ENCODE measurements at places on chromosomes 2 and 18.

DNA sequence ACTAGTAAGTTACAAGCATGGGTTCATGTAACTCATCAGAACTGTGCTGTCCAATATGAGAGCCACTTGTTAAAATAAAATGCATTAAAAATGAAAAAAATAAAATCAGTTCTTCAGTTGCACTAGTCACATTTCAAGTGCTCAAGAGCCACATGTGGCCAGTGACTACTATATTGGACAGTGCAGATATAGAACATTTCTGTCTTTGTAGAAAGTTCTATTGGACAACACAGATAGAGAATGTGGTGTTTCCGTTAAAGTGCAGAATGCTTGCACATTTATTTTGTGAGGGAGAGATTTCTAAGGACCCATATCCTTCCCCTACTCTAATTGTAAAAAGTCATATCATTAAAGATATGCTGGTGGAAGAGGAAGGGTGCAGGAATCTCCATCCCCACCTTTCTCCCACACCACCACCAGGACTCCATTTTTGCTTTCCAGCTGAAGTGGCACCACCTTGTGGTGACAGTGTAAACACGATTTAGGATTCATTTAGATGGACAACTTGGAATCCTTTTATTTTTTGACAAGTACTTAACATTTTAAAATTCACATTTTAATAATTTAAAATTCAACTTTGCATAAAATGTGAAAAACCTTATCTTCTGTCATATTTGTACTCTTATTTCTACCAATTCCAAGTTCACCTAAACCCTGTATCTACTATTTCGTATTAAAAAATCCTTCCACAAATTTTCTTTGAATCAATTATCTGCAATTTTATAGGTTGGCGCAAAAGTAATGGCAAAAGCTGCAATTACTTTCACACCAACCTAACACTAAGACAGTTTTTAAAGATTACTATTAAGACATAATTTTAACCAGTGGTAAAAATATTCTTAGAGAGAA is 9.4 kb upstream of the CD302 start:
- peak; percentile 40 for DNase-seq

DNA sequence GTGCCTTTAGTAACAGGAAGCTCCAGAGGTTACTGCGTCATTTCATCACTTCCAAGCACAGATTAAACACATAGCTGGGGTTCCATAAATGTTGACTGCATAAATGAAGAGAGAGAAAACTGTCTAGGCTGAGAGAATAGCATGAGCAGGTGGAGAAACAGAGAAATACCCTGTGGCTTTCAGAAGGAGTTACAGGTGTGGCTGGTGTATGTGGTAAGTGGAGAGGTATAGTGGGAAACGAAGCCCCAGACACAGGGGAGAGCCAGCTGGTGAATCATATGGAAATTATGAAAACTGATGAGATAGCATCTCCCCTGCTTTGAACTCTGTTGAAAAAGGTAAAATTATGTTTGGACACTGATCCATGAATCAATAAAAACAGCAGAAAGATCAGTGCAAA is 807.4 kb upstream of the POU3F3 start:
- DNase-seq = no peak

- no peak for DNase-seq
Observed at GRCh38 chr18:13376298-13376840, 157.8 kb downstream of the LDLRAD4 start.

DNA sequence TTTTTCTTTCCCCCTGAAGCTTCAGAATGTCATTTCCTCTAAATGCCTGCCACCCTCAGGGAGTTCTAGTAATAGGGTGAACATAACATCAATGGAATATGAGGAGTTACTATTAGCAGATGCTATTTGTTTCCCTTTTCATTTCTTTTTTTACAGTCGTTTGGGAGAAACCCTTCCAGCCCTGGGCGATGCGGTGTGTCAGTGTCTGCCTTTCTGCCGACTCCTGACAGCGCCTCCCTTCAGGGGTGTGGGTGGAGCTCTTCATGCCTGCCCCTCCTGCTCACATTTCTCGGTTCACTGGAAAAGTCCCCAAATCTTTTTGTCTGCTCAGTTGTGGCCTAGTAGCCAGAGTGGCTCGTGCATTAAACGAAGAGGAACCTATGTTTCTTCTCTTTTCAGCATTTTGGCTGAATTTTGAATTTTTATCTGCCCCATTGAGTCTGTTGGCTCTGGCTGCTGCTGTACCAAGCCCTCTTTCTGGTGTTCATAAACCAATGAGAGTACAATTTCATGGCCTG is 72.3 kb downstream of the FMNL2 start:
- DNase-seq = peak; percentile 49

- no peak for DNase-seq
Observed at GRCh38 chr18:73087282-73087977, 219.6 kb upstream of the NETO1 start.

GRCh38 chr2:238652053-238652770 is 195.7 kb upstream of the TWIST2 start:
- no peak for DNase-seq

DNA sequence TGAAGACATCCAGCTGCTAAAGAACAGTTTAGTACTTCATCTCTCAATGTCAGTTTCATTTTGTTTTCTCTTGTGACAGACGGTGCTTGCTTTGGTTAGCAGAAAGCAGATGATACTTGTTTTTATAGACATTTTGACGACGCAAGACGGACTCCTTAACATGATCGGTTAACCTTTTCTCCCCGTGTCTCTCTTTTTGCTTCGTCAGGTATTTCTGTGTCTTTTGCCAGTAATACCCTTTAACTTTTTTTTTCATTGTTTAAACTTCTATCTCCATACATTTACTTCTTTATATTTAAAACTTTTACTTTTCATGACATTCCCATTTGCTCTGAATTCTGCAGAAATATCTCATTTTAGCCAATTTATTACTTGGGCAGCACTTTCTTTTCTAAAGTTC is 57.9 kb downstream of the THSD7B start:
- DNase-seq = no peak

DNA sequence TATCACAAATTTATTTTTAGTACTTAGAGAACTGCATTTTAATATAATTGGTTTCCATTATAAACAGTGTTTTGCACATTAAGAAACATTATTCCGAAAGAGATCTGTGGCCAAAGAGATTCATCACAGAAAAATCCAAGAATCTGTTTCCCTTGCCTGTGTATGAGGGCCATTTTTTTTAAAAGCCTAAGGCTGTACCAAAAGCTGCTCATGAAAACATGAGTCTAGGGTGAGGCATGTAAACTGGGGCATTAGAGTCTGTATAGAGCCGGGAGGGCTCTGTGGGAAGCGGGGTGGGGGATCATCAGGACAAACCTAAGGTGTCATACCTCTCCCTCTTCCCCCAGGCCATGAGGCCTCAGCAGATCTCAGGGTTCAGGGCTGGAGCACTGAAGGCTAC is 223.8 kb downstream of the FBXO15 start:
- no peak for DNase-seq

GRCh38 chr18:76458522-76459311 is 36.3 kb downstream of the ZNF516 start:
- DNase-seq = no peak

DNA sequence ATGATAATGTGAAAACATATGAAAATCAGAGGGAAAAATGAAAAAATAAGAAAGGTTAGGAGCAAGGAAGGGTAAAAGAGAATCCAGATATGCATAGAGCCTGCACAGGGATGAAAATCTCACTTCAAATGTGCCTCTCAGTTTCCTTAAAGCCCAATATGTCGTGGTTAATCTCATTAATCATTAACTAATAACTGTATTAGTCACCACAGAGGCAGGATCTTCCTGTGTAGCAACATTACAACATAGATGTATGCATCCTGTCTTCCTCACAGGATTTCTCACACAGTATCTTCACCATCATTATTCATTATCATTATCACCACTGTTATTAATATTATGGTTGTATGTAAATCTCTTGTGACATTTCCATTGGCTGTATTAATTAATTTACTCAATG is 361.2 kb upstream of the SOX11 start:
- no peak for DNase-seq

DNA sequence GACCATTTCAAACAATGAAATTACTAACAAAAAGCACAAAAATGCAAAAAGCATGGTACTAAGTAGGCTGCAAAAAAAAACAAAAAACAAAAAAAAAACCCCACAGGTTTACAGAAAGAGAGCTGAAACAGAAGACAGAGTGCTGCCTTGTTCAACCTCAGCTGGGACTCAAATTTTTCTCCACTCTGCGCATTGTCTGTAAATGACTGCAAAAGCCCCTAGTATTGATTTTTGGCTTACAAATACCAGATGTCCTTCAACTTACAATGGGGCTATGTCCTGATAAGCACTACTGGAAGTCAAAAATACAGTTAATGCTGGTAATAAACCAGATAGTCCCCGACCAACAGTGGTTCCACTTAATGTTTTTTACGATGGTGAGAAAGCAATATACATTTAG is 42.2 kb downstream of the UBE2E3 start:
- no peak for DNase-seq

DNA sequence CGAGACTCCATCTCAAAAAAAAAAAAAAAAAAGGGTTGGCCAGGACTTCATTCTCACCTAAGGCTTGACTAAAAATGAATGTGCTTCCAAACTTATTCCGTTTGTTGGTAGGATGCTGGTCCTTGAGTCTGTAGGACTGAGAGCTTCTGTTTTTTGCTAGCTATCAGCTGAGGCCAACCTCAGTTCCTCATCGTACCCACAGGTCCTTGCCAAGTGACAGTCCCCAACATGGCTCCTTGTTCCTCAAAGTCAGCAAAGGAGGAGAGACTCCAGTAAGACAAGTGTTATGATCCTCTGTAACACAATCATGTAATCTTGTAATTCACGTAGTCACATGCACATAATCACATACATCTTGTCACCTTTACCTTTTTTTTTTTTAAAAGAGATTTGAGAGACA is 37.0 kb downstream of the HAUS1 start:
- no peak for DNase-seq

DNA sequence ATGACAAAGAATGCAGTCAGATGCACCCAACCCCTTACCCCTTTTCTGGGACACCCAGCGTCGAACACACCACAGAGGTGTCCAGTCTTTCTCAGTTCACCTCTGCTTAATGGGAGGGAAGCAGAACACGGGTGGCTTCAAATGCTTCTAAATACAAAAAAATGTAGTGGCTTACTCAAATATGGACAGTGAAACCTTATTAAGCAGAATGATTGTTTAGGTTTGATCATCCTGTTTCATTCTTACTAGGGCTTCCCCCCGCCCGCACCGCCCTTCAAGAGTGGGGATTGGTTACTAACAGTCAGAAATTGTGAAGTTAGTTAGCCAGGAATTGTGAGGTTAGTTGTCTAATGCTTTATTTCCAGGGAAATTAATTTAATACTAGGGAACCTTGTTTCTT is 21.6 kb downstream of the ATG16L1 start:
- no peak for DNase-seq

- DNase-seq = no peak
Observed at GRCh38 chr2:84177733-84178132, 281.3 kb downstream of the SUCLG1 start.

GRCh38 chr2:222938327-222938726 is 77.5 kb downstream of the ACSL3 start:
- no peak for DNase-seq

- peak; percentile 39 for DNase-seq
Observed at GRCh38 chr2:177165061-177165583, 47.5 kb upstream of the HNRNPA3 start.

GRCh38 chr2:104845552-104845931 is 8.4 kb upstream of the POU3F3 start:
- DNase-seq = no peak

- DNase-seq = no peak
Observed at GRCh38 chr2:86832334-86833096, 29.2 kb downstream of the CD8B start.

DNA sequence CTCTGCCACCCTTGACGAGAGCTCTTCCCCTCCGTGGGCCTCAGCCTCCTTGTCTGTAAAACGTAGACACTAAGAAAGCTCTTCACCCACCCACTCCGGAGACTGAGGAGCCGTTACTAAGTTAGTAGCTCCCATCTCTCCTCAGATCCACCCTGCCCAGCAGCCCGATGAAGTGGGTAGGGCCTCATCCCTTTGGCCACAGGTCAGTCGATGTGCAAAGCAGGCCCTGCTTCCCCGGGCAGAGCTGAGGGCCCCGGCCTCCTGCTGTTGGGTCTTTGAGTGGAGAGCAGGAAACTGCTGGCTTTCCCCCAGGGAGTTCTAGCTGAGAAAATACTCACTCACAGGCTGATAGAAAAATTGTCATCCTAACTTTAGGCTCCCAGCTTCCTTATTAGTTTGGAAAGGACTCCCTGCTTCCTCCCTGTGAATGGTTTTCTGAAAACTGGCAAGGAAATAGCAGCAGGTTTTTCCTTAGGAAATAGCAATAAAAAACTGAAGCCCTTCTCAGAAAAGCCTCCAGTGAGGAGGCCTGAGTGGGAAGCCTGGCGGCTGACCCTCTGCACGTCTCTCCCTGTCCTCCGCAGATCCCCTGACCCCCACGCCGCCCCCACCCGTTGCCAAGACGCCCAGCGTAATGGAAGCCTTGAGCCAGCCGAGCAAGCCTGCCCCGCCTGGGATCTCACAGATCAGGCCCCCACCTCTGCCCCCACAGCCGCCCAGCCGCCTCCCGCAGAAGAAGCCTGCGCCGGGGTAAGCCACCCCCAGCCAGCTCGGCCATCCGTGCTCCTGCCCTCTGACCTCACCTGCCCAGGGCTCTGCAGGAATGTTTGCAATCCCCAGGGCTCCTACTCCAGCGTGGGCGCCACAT is 30.2 kb downstream of the ITGB1BP1 start:
- DNase-seq = no peak

DNA sequence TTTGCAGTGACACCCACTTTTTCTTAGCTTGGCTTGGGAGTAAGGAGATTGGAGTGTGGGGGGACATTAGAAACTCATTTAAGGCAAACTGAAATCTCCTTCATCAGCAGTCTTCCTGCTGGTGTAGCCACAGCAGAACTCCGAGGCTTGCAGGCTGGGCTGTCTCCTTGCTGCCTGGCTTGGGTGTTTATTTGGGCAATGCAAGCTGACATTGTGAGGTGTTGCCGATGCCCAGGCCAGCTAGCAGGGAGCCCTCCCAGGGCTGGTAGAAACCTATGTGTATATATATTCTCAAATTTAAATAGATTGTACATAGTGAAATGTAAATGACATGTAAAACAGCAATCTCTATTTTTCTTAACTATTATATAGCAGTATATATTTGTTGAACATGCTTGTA is 11.8 kb downstream of the GDF7 start:
- DNase-seq = no peak

GRCh38 chr2:207227062-207227748 is 61.5 kb upstream of the KLF7 start:
- DNase-seq = peak; percentile 48

DNA sequence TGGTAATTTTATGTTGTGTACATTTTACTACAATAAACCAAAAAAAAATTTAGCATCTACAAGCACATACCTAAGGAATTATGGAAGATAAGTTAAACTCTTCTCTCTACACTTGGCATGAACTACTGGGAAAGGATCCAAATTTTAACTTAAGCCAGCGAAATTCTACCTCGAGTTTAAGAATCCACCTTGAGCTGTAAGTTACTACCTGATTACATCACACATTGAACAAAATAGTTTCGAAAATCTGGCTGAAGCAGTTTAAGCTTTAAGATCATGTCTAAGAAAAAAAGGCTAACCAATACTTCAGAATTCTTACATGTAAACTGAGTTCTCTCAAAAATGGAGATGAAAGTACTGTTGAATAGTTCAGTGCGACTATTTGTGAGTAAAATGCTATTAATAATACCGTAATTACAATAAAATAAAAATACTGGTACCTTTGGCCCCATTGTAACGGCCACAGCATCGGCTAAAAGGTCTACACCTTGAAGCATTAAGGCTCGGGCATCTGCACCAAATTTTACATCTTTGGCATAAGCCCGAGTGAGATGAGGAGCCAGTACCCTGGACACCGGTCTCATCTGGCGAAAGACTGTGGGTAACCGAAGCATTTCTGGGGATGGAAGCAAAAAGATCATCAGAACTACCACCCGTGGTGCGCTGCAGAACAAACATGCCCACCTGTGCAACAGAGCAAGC is 1.3 kb downstream of the HSPD1 start:
- no peak for DNase-seq

All from HCEC 1CT (cell line).